ENCODE measurements at places on chromosomes 1 and 21. TPM values are rescaled to one million over a fixed set of nuclear protein-coding genes. Genes with fewer than 3 reads are reported as not detected.

Gene GOLT1A
- total RNA-seq = 6.6 TPM

Gene IRF6
- 0.15 TPM for total RNA-seq

Gene IQGAP3
- 17.9 TPM for total RNA-seq

Gene FCRL2
- not detected for total RNA-seq

Gene MTARC1
- total RNA-seq = 9.4 TPM

Data from A549 treated with Hydrocortisone at 1 μM for 4 hours (cell line).